ENCODE measurements at places on chromosomes 3 and 15.

- no peak for DNase-seq
Observed at GRCh38 chr3:127711896-127712295, 39.1 kb downstream of the ABTB1 start.

- DNase-seq, result no peak
Observed at GRCh38 chr15:96052572-96053030, 277.9 kb upstream of the NR2F2 start.

GRCh38 chr15:99121691-99122410 lies 17.0 kb downstream of the SYNM start:
- DNase-seq, result no peak

DNA sequence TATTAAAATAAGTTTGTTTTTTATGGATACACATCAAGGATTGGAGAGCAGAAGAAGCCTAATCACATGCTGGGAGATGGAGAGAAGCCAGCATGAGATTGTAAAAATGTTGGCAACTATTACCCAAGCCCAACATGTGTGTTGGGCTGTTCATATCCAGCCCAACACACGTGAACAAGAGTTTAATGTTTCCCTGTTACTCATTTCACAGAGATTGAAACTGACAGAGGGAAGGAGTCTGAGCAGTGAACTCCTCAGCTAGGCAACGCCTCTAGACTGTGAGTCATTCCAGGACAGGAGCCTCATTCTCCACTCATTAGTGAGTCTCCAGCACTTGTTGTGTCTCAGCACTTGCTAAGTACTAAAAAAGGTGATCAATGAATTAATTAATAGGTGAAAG lies 43.2 kb upstream of the CMSS1 start:
- no peak for DNase-seq

- DNase-seq, result no peak
Observed at GRCh38 chr3:103968131-103968530, 1398.6 kb upstream of the ALCAM start.

DNA sequence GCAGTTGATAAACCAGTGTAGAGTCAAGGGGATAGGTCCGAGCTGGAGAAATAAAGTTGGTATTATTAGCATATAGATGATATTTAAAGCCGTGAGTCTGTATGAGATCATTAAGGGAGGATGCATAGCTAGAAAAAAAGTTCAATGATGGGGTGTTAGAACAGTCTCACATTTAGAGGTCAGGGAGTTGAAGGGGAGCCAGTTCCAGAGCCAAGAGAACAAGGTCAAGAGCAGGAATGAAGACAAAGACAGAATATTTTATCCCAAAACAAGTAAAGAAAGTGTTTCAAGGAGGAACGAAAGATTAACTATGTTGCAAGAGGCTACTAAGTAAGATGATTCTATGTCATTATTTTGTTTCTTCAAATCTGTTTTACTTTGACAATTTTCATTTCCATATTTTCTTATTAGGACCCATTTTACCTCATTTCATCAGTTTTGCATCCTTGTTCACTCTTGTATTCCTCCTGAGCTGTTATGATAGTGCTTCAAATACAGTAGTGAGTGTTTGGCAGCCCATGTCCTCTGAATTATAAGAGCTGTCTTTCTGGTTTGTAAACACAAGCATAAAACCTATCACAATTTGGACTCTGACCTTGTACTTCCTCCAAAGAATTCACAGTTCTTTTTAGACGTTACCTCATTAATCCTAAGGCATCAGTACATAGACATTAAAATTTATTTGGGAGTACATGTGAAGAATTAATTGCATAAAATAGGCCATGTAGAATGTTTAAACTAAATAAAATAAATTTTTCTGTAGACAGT lies 695.7 kb upstream of the NECTIN3 start:
- DNase-seq, result no peak

Data from HepG2 (cell line).